ENCODE measurements at places on chromosomes 5 and 9.

GRCh38 chr5:177349762-177350161 is 1.7 kb downstream of the LMAN2 start:
- DNase-seq, result no peak

DNA sequence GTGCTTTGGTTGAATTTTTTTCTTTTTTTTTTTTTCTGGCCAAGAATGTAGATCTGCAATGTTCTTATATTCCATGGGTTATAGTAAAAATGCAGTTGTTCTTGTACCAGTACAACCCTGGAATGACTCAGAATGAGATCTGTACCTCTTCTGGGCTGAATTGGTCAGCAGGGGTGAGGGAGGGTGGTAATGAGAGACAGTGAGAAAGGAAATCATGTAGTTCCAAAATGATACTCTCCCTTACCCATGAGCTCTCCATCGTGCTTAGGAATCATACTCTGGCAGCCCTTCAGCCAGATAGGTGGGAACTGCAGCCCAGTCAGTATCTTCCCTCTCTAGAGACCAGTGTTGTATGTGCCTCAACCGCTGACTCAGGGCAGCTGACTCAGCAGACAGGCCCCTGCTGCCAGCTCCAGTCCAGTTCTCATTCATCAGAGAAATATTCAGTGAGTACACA is 2.1 kb upstream of the GLIS3 start:
- DNase-seq, result no peak

- DNase-seq, result no peak
Observed at GRCh38 chr5:4230471-4230785, 634.8 kb downstream of the IRX1 start.

- DNase-seq, result no peak
Observed at GRCh38 chr5:72066705-72067107, 40.6 kb upstream of the MAP1B start.

- no peak for DNase-seq
Observed at GRCh38 chr5:173201636-173202265, 33.3 kb downstream of the NKX2-5 start.

- DNase-seq, result no peak
Observed at GRCh38 chr5:67748165-67748690, 467.3 kb upstream of the PIK3R1 start.
